CD4-positive, alpha-beta T cell treated with Interleukin-6 at 100 ng/mL for 8 hours (primary cell): ENCODE measurements at places on chromosomes 7 and 10.

GRCh38 chr10:87650838-87651589 is 8.7 kb upstream of the PAPSS2 start:
- DNase-seq: no peak

GRCh38 chr7:101903515-101903868 is 86.1 kb downstream of the CUX1 start:
- DNase-seq: no peak

DNA sequence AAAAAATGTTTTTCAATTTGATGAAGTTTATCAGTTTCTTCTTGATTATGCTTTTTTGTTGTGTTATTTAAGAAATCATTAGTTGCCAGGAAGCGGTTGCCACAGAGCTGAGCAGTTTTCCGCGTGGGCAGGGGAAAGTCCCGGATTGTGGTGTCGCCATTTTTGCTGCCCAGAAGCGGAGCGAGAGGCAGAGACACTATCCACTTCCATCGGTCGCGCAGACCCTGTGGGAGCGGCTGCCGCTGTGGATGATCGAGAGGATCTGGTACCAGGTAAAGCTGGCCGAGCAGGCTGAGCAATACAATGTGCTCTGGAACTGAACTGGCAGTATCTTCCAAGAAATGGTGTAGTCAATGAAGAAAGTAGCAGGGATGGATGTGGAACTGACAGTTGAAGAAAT is 119.8 kb downstream of the ZNF736 start:
- no peak for DNase-seq

DNA sequence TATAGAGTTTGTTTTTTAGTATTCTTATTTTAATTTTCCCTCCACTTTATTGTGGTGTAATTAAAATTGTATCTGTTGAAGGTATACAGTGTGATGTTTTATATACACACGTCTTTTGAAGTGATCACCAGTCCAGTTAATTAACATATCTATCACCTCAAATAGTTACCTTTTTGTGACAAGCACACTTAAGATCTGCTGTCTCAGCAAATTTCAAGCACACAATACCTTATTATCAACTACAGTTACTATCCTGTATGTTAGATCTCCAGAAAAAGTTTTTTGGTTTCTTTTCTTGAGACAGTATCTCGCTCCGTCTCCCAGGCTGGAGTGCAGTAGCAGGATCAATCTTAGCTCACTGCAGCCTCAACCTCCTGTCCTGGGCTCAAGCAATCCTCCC is 8.7 kb downstream of the WIPI2 start:
- DNase-seq: no peak

- no peak for DNase-seq
Measured at GRCh38 chr7:84589012-84589411, 394.4 kb upstream of the SEMA3A start.

DNA sequence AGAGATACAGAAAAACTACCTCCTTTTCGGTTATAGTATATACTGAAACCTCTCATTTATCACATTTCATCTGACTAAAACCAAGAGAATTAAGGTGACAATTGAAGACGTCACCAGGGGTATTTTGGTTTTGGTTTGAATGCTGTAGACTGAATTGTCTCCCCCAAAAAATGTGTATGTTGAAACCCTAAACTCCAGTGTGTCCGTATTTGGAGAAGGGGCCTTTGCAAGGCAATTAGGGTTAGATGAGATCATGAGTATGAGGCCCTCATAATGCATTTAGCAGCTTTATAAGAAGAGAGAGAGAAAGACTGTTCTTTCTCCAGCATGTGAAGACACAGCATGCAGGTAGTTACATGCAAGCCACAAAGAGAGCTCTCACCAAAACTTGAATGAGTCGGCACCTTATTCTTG is 59.5 kb downstream of the CACNA2D1 start:
- no peak for DNase-seq

DNA sequence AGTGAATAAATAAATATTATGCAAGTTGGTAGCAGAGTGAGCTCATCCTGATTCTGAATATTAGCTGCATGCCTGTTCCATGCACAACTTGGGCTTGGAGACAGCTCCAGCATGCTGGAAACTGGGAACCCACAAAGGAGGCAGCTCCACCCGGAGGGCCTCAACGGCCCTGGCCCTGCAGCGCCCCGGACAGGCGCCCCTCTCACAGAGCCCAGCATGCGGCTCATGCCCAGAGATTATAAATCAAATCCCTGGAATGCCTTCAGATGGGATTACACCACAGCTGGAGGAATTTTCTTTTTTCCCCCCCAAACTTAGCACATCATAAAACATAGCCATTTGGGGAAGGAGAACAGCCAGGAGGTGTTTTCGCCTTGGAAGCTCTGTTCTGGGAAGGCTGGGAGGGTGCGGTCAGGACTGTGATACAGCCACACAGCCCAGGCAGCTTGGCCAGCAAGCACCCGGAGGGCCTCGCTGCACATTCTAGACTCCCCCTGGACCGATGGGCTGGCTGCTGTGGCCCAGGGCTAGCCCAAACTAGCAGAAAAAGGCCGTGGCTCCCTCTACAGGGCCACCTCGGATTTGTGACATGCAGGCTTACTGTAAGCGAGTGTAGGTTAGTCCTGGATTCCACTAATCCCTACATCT is 102.4 kb downstream of the PTPN20 start:
- DNase-seq: no peak

- DNase-seq: no peak
Measured at GRCh38 chr7:95686109-95686508, 86.2 kb upstream of the DYNC1I1 start.

DNA sequence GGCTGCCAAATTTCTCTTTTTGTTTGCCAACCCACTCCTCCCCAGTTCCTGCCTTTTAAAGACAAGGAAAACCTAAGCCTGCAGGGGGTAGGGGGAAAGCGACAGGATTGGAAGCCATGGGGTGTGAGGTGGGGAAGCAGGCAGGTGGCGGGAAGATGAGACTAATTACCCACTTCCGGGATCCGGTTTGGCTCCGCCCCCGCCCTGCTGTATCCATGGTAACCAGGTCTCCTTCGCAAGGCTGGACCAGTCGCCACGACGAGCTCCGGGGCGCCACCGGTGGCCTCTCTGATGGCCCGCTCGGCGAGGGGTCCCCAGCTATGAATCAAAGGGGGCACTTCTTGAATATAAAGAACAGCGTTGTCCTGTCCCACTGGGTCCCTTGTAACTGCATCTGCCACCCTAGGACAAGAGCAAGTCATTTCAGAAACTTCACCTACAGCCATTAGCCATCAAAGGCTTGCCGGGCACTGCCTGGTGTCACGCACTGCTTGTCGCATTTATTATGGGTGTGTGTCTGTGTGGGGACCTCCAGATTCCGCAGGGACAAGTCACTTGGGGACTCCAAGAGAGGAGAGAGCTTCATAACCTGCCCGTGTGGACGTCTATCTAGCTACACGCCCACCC is 55.4 kb upstream of the LMTK2 start:
- peak; percentile 56 for DNase-seq

DNA sequence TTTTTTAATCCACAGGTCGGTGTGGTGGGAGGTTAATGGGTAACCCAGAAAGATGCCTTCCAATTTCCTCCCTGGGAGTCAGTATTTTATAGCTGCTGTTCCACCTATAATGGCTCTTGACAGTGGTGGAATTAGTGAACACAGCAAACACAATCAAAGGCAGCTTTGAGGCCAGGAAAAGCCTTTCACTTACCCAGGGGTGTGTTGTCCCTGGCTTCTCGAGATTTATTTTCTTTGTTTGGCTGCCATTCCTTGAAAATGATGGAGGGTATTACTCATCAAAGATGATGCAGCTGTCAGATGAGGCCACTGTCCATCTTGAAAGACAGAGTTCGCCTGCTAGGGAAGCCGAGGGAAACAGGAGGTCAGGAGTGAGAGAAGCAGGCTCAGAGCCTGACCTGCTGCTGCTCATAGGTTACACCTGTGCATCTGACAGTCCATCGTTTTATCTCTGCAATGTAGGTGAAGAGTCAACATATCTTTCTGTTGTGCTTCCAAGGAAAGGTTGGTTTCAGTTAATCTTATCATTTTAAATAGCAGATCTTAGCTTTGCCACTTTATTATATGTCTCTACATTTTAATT is 221.6 kb downstream of the XPNPEP1 start:
- DNase-seq: no peak
